ENCODE measurements at places on chromosomes 13 and 19.

DNA sequence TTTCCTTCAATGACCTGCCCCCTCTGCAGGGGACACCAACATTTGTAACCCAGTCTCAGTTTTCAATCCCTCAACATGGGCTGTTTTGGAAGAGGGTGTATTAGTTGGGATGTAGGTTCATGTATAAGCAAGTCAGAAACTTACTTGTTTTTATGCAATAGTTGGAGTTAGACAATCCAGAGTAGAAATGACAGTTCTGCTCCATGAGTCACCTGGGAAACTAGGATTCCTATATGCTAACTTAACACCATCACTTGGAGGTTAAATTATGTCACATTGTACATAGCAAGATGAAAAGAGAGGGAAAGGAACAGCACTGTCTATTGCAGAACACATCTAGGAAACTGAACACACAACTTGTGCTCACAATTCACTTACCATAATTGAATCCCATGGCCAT is 436.4 kb downstream of the RFC3 start:
- no peak for DNase-seq

DNA sequence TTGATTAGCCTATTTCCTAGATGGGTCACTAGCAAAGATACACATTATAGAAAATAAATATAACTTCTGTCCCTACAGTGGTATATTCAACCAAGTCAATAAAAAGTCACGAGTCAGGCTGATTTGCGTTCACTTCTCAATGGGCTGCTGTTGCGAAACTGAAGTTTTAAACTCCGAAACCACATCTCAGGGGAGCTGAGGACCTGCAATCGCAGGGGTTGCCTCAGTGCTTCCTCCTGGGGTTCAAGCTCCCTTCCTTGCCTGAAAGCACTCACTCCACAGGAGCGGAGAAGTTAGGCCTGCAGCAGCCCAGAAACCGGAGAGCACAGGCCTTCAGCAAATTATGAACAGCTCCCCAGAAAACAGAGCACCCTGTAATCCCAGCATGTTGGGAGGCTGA is 39.6 kb downstream of the RAB20 start:
- DNase-seq, result peak; percentile 5

DNA sequence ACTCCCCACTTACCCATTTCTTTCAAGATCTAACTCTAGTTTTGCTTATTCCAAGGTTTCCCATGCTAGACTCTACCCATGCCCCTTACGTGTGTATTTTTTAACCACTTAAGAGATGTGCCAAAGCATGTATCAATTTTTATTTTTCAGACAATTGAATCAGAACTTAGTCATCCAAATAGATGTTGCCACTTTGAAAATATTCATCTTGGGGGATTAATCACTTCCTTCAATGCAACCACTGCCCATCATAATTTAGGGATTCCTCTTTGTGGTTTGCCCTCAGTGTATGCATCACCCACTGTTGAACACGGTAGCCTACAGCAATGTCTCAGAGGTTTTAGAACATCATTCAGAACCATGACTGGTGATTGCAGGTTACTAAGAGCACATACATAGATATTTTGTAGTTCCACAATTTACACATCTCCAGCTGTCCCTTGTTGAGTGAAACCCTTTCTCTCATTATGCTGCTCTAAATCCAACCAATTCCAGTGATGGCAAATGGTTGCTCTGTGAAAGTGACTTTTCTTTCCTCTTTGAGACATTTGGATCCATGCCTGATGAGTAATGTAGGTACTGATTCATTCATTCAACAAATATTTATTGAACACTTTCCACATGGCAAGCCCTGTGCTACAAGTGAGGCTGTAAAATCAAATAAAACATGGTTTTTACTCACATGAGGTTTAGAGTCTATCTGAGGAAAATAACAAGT is 60.6 kb upstream of the SERP2 start:
- no peak for DNase-seq

DNA sequence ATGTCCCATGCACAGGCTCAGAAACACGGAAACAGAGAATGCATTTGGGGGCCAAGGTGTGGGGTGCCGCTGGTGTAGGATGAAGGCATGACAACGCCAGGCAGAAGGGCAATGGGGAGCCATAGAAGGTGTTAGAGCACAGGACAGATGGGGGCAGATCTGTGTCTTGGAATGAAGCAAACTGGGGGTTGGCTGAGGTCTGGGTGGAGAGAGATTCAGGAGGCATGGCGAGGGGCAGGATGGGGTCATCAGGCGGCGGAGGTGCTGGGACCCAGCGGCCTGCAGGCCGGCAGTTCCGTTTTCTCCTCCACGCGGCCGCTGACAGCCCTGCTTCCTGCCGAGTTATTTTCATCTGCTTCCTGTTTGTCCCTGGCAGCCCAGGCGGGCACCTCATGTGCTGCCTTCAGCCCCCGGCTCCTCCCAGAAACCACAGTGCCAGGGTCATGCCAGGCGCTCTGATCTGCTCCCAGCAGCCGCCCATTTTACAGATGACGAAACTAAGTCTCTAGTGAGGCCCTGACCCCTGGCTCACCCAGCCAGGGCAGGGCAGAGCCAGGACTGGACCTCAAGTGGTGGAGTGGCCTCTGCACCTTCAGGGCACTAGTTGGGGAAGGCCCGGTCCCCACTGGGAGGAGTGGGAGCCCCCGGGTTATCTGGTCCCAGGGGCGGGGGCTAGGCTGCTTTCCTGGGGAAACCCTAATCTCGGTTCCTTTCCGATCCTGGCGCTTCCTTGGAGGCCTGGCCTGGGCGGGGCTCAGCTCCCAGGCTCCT is 2.2 kb downstream of the ARHGAP45 start:
- DNase-seq, result no peak

DNA sequence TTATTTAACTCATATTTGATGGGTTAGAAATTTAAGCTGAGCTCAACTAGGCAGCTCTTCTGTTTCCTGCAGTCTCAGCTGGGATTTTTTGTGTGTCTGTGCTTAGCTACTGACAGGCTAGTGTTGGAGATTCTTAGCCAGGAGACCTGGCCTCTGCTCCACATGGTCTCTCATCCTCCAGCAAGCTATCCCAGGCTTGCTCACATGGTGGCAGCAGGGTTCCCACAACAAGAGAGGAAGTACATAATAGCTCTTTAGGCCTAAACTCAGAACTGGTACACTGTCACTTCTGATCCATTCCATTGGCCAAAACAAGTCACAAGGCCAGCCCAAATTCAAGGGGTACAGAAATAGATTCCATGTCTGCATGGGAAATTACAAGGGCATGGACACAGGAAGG is 406.2 kb downstream of the SUCLA2 start:
- no peak for DNase-seq

GRCh38 chr19:43826787-43827754 is at the start of gene ZNF283:
Gene ZNF283, plus strand, starts transcription at chr19:43827321. Its CDS starts 6,184 bp downstream, at chr19:43833505.
- peak; percentile 22 for DNase-seq

DNA sequence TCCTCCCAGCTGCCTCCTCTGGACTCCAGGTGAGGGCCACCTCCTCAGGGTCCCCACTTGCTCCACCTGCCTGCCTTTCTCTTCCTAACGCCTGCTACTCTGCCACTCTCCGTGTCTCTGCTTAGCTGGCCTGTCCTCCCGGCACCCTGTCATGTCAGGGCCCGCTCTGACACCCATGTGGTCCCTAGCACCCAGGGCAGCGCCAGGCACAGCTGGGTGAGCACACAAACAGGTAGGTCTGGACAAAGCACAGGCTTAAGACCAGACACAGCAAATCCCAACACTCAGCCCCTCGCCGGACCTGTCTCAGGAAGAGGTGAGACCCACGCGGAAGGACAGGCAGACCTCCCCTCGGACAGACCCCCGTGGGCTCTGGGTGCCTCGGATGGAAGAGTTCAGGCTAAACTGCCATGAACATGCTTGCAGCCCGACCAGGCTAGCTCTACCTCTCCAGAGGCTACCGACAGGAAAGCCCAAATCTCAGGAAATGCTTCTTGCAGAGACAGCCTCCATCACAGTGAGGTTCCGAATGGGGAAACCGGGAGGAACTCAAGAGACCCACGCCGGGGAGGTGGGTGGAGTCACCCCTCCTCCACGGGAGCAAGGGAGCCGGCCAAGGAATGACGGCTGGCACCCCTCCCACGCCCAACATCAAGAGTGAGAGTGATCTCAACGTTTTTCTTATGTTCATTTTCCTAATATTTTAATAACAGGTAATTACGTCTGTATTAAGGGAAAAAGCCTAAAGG is 12.5 kb downstream of the ZNF787 start:
- no peak for DNase-seq

DNA sequence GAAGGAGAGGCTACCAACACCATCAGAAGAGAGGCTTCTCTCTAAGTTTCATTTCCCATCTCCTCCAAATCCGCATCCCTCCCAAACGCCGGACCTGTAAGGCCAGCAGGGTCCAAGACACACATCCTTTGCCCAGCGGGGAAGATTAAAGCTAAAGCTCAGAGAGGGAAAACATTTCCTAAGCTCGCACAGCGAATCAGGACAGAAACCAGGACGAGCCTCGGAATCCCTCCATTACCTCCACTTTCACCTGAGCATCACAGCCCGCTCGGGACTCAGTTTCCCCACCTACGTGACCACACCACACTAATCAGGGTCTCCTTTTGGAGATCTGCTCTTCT is 711 bp upstream of the FOSB start:
- DNase-seq, result no peak

- no peak for DNase-seq
Observed at GRCh38 chr19:13404236-13404635, 102.0 kb downstream of the CACNA1A start.

DNA sequence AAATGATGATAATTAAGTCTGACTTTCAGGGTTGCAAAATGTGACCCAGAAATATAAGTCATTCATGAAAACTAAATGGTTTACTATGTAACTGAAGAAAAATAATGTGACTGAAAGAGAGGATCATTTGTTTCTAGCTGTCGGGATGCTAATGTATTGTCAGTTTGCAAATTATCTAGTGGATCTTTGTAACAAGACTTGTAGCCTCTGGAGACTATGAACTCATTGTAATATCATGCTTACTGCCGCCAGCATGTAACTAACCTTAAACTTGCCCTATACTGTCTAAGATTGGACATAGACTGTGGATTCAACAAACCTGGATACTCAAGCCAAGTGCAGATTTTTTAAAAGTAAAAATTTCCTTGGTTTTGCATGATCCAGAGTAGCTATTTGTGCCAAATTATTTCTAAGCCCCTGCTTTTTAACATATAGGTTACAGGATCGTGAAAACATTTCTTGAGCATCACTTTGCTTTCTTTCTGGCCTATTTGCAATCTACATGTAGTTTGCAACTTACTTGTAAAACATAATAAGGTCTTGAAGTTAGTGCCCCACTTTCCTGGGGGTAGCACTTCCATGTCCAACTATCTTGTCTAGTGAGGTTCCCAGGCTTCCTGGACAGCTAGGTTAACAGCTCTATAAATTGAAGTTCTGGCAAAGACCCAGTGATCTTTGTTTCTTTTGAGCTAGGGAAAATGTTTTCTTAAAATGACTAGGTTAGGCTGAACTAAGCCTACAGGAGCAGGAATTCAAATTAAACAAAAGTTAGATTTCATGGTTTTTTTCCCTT is 3.3 kb upstream of the POSTN start:
- DNase-seq, result no peak

DNA sequence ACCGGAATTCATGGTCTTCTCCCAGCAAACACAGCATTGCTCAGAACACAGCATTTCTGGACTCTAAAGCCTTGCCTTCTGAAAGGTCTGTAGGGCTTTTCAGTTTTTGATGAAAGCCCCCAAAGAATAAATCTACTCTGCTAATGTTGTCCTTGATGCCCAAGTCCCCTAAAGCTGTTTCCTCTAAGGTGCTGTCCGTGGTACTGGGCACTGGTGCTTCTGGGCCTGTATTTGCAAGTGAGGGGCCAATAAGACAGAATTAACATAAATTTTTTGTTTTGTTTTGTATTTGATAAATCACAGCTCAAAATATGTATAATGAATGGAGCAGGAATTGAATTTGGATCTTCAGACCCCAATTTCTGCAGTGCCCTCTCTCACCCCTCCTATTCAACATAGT is 12.1 kb upstream of the LGALS13 start:
- DNase-seq, result no peak

- no peak for DNase-seq
Observed at GRCh38 chr13:33153421-33154404, 131.8 kb downstream of the STARD13 start.

- no peak for DNase-seq
Observed at GRCh38 chr19:54379187-54379678, 14.5 kb upstream of the LAIR1 start.

- DNase-seq, result no peak
Observed at GRCh38 chr19:12937093-12937926, 1.1 kb upstream of the CALR start.

DNA sequence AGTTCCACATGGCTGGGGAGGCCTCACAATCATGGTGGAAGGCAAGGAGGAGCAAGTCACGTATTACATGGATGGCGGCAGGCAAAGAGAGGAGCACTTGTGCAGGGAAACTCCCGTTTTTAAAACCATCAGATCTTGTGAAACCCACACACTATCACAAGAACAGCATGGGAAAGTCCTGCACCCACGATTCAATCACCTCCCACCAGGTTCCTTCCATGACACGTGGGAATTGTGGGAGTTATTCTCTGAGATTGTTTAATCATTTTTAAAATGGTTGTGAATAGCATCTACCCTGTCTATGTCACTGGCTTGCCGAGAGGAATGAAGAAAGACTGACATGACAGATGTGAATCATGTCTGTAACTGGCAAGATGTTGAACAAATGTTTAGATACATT is 301.7 kb downstream of the HS6ST3 start:
- no peak for DNase-seq

DNA sequence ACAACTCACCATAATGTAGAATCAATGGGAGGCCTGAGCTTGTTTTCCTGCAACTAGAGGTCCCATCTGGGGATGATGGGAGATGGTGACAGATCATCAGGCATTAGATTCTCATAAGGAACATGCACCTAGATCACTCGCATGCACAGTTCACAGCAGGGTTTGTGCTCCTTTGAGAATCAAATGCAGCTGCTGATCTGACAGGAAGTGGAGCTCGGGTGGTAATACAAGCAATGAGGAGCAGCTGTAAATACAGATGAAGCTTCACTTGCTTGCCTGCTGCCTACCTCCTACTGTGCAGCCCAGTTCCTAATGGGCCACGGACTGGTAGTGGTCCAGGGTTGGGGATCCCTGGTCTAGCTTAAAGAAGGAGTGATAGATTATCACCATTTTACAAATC is 33.0 kb downstream of the KPNA3 start:
- no peak for DNase-seq

GRCh38 chr13:51697181-51697580 is 106.8 kb downstream of the DHRS12 start:
- no peak for DNase-seq

GRCh38 chr19:31037286-31037980 is 311.8 kb downstream of the TSHZ3 start:
- DNase-seq, result no peak

GRCh38 chr13:23754997-23755396 is 134.2 kb downstream of the MIPEP start:
- DNase-seq, result no peak

DNA sequence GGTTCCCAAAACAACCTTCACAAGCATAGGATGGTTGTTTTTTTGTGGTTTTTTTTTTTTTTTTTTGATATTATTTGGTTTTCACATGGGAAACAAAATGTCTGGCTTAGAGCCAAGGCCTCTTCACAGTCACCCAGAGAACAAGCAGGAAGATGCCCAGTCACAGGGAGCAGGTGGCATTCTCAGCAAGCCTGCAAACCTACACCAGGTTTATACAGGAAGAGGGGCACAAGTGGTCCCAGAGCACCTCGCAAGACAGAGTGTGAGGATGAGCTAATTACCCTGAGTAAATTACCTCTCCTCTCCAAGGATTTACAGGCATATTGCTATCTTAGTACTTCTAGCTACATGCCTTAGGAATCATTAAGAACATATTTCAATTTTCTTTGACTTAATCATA is 1375.6 kb downstream of the EFNB2 start:
- no peak for DNase-seq

- DNase-seq, result no peak
Observed at GRCh38 chr13:39957868-39958677, 302.6 kb downstream of the COG6 start.

- no peak for DNase-seq
Observed at GRCh38 chr13:43520351-43520750, 266.4 kb downstream of the ENOX1 start.

Measured in SK-N-MC (cell line).